Natural killer cell (primary cell): ENCODE measurements at places on chromosomes 1 and 21.

- DNase-seq, result no peak
These were observed 26.5 kb downstream of the HMGCS2 start for GRCh38 chr1:119742202-119742601.

- no peak for DNase-seq
These were observed 106.9 kb downstream of the DHRS3 start for GRCh38 chr1:12511128-12511484.

DNA sequence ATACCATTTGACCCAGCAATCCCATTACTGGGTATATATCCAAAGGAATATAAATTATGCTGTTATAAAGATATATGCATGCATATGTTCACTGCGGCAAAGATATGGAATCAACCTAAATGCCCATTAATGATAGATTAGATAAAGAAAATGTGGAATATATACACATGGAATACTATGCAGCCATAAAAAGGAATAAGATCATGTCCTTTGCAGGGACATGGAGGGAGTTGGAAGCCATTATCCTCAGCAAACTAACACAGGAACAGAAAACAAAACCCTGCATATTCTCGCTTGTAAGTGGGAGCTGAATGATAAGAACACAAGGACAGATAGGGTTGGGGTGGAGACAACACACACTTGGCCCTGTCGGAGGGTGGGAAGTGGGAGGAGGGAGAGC lies 19.8 kb upstream of the REG4 start:
- no peak for DNase-seq

GRCh38 chr1:206025283-206025820 lies 1.7 kb upstream of the CTSE start:
- DNase-seq, result no peak

DNA sequence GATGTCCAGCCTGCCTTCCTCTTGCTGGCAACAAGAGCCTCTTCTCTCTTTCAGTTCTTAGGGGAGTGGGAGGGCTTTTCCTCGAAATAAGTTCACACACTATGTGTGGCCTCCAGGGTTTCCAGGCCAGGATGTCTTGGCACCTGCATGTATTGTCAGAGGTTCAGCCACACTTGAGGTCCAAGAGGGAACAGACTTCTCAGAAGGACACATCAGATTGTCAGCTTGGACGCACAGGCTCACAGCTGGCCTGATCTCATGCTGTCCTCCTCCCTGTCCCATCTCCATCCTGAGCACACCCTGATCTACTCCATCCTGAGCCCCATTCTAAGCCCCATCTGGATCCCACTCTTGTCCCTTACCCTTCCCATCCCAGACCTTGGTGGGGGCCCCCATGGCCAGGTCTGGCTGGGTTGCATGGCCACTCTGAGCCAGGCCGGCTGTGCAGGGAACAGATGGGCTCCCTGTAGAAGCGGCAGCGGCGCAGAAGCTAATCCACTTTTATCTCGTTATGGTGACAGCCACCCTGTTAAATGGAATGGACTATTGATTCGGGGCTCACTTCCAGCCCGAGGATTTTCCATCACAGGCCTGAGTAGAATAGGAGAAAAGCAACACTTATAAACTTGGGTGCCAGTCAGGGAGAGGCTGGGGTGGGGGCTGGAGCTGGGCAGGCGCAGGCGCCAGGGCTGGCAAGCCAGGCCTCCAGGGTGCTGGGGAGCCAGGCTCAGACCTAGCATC lies 85.1 kb upstream of the CSF3R start:
- no peak for DNase-seq

DNA sequence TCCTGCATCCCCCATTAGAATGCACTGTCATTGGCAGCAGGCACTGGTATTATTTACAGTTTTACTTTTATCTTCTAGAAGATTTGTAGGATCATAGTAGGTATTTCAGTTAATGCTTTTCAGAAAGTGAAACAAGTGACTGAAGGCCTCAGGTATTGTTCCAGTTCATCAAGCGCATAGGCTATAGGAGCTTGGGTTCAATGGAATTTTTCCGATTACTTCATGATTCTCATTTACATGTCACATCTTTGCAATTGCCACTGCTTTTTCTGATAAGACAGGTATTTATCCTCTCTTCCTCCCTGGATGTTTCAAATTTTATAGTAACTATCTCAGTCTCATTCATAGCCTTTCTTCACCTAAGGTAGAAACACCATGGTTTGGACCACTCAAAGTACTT lies 161.3 kb downstream of the NTPCR start:
- no peak for DNase-seq

DNA sequence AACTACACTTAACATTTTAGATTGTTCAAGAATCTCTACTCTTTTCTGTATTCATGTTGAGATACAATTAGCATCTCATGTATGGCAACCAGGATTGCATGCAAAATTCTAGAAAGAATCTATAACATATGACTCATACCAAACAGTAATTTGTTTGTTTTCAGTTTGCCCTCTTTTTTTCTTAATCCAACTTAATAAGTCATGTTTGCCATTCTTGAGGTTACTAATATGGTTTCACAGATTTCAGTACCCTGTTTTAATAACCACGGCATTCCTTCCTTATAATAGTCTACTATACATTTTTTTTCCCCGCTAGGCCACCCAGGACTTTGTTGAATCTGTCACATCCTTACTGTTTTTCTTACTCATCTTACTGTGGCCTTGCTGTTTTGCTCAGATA lies 140.8 kb downstream of the FMN2 start:
- DNase-seq, result no peak

GRCh38 chr1:160891474-160891873 lies 6.5 kb upstream of the ITLN1 start:
- DNase-seq, result no peak

- no peak for DNase-seq
These were observed 78.2 kb downstream of the RAP1GAP start for GRCh38 chr1:21590934-21591333.

GRCh38 chr1:3163356-3163755 lies 94.4 kb downstream of the PRDM16 start:
- no peak for DNase-seq
